ENCODE measurements at places on chromosomes 3 and 15.

GRCh38 chr3:22988566-22988965 is 214.6 kb upstream of the UBE2E2 start:
- DNase-seq, result no peak

GRCh38 chr3:65233561-65233960 is 545.8 kb upstream of the ADAMTS9 start:
- no peak for DNase-seq

DNA sequence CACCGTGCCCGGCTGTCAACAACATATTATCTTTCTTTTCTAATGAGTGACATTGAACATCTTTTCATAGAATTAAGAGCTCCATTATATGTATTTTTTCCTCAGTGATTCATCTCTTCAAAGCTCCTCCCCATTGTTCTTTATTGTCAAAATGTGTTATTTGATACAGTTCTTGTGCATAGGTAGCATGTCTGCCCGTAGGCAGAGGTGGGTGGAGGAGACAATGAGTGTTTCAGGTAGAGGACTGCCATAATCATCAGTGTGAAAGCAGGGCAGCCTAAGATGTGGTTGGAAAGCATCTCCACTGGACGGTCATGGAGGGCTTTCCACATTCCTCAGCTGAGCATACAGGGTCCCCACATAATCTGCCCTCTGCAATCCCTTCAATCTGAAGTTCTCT is 452.0 kb upstream of the MCTP2 start:
- no peak for DNase-seq

DNA sequence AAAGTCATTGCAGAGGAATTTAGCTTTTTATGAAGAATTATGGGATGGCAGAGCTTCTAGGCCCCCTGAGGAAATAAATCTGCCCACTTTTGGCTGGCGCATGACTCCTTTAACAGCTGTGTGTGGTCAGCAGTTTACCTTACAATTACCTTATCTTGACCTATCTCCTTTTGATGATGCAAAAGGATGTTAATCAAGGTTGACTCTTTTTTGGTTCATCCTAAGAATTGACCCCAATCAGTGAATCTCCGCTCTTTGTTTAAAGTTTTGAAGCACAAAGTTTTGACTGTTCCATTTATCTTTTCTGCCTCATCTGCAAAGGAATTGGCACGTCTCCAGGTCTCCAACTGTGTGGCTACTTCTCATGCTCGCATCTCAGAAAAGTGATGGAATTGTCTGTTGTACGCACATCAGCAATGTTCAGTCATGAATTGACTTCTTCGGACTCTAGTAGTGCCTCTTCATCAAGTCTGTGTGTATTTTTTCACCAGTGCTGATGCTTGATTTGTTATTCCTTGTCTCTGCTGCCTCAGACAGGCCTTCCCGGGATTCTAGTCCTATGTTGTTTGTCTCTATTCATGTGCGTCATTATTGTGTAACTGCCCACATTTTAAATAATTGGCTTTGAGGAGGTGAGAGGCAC is 196.2 kb upstream of the CFAP20DC start:
- DNase-seq, result peak; percentile 13

DNA sequence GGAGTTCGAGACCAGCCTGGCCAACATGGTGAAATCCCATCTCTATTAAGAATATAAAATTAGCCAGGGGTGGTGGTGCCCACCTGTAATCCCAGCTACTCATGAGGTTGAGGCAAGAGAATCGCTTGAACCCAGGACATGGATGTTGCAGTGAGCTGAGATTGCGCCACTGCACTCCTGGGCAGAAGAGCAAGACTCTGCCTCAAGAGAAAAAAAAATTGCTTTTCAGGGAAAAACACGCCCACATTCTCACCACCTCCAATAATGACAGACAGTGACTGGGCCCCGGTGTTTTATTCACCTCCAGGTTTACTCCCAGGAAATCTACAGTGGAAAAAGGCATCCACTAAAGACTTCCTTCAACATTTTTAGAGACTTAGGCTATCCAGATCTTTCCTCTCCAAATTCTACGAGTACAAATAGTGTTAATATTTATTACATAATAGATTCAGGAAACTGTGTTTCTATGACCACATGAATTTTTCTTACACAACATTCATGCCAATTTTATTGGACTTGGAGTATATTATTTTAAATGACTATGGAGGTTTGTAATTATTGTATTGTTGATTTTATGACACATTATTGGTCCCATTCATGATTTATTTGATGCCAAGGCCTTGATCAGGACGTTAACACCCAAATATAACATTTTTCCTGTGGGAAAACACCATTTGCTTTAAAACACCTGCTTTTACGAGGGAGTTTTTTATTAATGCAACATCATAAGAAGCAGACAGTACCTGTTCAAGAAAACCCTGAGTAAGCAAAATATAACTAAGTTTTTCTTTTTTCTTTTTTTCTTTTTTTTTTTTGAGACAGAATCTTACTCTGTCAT is 26.6 kb downstream of the IGF2BP2 start:
- DNase-seq, result no peak

GRCh38 chr15:52078876-52079700 is 33.5 kb downstream of the BCL2L10 start:
- peak; percentile 69 for DNase-seq

- DNase-seq, result no peak
Observed at GRCh38 chr3:117264204-117264994, 554.8 kb downstream of the TUSC7 start.

- peak; percentile 54 for DNase-seq
Observed at GRCh38 chr3:71582612-71583565, 639 bp downstream of the FOXP1 start.

DNA sequence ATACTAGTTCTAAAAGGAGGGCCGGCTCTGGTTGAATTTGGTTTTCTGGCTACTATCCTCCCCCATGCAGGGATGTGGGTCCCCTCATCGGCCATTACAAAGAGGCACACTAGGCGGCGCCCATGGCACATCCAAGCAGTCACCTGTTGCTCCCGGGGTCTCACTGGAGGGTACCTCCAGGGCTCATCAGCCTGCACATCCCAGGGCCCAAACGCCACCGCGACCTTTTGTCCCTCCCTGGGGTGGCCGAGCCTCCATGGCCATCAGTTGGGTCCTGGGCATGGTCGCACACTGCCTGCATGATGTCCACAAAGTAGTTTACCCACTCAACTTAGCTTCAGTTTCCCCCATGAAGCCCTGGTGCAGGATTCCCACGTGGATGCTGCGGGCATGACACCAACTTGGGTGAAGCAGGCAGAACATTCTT is 28.3 kb downstream of the IDH3A start:
- no peak for DNase-seq

DNA sequence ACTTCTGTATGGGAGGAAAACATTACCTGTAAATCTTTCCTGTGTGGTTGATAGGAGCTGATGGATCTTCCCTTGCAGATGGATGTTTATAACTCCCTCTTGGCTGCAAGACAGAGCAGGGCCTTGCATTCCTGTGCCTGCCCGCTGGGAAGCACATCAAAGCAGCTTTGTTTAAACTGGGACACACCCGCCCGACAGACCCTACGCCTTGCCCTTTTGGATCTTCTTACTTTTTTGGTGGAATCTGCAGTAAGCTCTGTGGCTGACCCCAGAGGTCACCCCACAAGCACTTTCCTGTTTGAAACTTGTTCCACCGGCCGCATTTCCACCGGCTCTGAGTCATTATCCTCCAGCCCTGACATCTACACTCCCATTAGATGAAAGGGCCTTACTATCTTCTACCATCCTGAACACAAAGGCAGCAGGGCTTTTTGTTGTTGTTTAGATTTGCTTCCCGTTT is 244.1 kb upstream of the STT3B start:
- no peak for DNase-seq

GRCh38 chr3:8931342-8931741 is 31.9 kb downstream of the RAD18 start:
- no peak for DNase-seq

DNA sequence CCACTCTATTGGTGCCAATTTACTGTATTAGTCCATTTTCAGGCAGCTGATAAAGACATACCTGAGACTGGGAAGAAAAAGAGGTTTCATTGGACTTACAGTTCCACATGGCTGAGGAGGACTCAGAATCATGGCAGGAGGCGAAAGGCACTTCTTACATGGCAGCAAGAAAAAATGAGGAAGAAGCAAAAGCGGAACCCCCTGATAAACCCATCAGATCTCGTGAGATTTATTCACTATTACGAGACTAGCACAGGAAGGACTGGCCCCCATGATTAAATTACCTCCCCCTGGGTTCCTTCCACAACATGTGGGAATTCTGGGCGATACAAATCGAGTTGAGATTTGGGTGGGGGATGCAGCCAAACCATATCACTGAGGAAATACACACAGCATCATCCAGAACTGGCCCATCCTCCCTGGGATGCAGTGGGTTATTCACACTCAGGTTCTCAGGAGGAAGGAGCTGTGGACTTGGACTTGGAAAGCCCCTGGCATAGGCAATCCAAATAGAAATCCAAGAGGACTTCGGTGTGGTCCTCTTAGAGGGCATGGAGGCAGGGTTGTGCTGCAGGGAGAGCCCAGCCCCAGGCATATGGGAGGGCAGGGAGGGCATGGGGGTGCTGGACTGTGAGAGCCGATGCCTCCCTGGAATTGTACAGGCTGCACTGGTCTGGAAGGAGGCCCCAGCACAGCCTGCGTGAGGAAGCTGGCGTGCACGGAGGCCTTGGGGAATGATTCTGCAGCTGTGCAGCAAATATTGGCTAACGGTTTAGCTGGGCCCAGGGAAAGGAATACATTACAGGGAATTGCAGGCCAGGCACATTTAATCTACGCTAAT is 62.9 kb downstream of the EFCAB12 start:
- peak; percentile 41 for DNase-seq

DNA sequence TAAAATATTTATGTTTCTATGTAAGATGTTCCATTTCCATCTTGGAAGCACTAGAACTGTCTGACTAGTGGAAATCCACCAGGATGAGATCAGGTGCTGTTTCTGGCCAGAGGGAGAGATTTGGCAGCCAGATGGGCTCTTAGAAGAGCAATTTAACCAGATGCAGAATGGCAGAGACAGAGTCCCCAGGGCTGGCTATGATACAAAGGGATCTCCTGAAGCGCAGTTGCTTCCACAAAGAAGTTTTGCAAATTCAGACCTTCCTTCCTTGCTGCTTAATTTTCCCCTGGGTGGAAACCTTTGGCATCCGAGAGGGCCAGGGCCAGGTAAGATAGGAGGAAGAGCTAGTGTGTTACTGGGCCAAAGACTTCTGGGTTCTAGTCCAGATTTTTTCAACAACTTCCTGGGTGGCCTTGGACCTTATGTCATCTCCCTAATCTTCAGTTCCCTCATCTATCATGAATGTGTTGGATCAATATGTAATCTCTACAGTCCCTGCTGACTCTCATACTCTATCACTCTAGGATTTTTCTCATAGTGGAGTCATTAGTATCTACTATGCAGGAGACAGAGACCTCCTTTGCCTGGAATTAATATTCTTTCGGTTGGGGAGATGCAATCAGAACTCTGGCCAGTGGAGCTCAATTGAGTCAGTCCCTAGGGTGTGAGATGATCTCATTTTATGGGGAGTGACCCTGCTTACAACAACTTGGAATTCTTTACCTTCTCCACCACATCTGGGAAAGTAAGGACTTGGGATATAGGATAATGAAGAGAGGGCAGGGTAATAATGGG is 41.1 kb upstream of the NDUFB4 start:
- DNase-seq, result peak; percentile 78

DNA sequence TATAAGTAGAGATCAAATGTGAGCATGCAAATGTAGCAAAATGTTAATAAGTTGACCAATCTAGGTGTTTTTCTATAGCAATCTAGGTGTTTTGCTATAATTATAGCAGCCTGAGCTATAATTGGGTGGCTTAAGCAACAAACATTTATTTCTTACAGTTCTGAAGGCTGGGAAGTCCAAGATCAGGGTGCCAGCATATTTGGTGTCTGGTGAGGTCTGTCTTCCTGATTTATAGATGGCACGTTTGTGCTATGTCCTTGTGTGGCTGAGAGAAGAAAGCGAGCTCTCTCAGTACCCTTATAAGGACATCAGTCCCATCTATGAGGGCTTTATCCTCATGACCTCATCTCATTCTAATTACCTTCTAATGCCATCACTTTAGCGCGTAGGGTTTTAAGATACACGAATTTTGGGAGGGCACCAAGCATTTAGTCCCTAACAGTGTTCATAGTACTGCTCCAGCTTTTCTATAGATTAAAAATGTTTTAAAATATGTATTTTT is 171.1 kb downstream of the GHSR start:
- no peak for DNase-seq

DNA sequence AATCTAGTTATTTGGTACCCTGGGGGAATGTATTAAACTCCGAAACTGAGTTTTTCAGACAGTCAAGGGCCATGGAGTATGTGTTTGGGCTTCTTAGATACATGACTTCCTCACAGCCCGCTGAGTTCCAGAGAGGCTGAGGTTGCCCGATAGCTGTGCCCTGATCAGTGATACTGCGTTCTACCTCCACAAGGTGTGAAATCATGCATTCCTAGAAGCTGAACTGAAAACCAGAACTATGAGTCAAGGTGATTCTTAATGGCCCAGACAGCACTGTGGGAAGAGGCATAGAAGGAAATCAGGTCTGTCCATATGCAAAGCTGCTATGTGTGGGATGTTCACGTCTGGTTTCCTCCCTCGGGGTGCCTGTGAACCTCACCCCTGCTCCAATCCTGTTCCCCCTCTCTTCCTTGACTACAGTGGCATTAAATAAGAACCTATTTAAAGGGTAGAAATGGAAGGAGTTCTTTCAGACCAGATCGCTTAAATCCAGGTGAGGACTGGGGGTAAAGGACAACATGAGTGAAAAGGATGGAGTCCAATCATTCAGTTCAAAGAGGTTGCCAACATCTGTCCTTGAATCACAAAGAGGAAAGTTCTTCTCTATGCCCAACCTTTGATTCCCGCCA is 74.3 kb downstream of the MYO1E start:
- no peak for DNase-seq

DNA sequence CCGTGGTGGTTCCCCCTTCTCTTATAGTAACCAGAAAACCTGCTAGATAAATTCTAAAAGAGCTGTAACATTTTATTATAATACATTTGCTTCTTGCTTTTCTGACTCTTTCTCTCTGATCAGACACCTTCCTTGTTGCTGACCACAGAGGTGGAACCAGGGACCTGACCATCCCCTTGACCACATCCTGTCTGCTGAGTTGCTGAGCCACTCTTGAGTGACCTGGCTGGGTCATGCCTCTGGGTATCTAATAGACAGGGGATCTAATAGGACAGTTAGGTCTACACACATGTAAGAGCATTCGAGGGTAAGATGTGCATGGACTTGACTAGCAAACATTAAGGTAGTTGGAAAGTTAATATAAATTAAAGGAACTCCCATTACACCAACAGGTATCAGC is 22.8 kb upstream of the TRIM59 start:
- DNase-seq, result no peak

DNA sequence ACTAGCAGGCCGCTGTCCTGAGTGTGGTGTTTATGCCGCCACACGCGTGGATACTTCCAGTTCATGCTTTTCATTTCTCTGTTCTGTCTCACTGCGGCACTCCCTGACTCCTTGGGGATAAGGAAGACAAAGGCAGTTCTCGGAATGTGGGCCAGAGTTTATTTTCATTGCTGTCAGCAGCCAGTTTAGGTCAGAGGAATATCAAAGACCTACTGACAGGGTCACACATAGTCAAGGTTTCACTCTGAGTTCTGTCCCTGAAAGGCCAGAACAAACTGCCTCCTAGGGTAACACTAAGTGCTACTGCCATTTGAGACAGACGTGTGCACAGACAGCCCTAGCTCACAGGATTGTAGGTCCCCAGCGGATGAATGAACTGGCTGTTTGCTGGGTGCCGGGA is 27.3 kb upstream of the SPTBN5 start:
- DNase-seq, result no peak

- no peak for DNase-seq
Observed at GRCh38 chr3:160675566-160676124, 1.3 kb upstream of the ARL14 start.

All from muscle of back (tissue), 13 donors.